ENCODE measurements at places on chromosomes 13 and 19.

- DNase-seq, result no peak
Measured at GRCh38 chr13:99845161-99845874, 126.2 kb downstream of the ZIC5 start.

GRCh38 chr13:18212873-18213272 is 968.8 kb downstream of the TUBA3C start:
- DNase-seq, result no peak

GRCh38 chr19:48556163-48556562 is 4.2 kb downstream of the SULT2B1 start:
- DNase-seq, result no peak

DNA sequence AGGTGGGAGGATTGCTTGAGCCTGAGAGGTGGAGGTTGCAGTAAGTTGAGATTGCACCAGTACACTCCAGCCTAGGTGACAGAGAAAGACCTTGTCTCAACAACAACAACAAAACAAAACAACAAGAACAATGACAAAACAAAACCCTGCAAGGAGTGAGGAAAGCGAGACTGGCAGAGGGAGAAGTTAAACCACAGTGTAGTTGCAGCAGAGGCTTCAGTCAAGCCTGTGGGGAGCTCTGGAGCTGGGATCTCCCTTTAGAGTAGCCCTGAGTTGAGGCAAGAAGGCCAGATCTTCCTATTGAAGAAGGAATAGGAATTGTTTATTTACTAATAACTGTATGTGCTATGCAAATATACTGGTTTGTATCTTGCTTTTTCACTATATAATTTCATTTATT is 25.3 kb upstream of the RNASEH2B start:
- DNase-seq, result no peak

GRCh38 chr19:4971816-4972495 is 3.0 kb downstream of the KDM4B start:
- no peak for DNase-seq

DNA sequence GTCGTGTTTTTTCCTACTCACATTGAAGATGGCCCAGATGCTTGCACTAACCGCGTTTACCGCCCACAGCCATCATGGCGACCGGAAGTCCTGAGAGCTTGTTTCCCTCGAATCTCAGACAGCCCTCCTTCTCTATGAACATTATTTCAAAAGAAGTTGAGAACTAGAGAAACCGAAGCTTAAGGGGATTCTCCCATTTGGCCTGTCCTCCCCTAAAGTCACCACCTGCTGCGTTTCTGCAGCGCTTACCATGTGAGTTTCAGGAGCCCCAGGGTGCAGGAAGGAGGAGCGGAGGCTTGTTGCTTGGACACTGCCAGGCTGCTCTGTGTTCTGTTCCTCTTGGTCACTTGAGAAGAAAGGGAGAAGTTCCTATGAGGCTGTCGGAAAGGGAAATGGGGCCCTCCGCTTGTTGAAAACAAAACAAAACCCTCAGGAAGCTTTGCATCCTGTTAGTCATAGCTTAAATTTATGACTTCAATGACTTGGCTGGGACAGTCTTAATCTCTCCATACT is 6.2 kb downstream of the CARD8 start:
- DNase-seq, result peak; percentile 41

DNA sequence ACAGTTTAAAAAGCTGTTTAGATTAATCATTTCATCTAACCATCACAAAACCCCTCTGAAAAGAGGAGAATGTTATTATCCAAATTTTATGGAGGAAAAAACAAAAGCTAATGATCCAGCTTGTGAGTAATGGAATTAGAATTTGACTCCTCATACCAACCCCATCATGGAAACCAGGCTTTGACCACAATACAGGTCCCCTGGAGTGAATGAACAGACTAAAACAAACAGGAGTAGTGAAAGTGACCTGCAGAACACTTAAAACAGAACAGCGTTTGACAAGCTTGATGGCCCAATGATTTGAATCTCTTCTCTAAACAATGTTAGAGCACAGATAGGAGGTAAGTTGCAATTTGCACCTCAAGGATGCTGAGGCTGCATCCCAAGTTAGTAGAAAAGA is 230.0 kb downstream of the DCT start:
- DNase-seq, result no peak

- DNase-seq, result no peak
Measured at GRCh38 chr19:19206938-19207337, 3.7 kb upstream of the NR2C2AP start.

- no peak for DNase-seq
Measured at GRCh38 chr13:36251017-36251416, 36.7 kb upstream of the SOHLH2 start.

DNA sequence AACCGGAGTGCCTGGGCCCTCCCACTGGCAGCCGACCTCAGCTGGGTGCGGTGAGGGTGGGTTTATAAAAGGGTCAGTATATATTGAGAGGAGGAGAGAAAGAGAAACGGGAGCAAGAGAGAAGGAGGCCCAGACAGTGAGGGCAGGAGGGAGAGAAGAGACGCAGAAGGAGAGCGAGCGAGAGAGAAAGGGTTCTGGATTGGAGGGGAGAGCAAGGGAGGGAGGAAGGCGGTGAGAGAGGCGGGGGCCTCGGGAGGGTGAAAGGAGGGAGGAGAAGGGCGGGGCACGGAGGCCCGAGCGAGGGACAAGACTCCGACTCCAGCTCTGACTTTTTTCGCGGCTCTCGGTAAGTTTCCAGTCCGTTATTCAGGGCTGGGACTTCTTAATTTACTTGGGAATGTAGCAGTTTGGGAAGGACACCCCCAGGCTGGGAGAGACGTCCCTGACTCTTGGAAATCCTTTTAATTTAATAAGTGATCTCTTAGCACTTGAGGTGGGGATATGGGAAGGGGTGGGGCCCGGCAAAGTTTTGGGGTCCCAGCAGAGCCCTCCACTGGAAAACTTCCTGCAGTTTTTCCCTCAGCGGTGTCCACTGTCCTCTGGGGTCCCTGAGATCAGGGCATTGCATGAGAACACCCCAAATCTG is at the start of gene EMP3:
Gene EMP3, plus strand, starts transcription at position 288 of the 646 bp plus-strand sequence. CDS start 1,293 bp downstream, outside the sequence.
- DNase-seq, result peak; percentile 93

GRCh38 chr13:20291037-20291436 is 58.9 kb upstream of the GJB6 start:
- DNase-seq, result no peak

DNA sequence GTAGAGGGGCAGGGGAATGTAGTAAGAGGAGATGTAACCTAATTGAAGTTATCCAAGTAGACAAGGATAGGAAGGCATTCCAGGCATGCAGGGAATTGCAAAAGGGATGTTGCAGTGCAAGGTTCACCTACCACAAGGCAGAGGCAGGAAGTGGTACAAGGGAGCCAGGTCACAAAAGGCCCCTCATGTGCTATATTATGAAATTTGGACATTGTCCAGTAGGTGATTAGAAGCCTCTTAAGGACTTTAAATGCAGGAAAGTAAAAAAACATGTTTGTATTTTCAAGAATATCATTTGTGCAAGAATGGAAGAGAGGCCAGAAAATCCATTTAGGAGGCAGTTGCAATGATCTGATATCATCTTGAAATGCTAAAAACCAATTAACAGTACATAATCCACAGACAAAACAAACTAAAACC is 111.4 kb downstream of the FRY start:
- no peak for DNase-seq

GRCh38 chr13:102587916-102588315 is 8.9 kb upstream of the TPP2 start:
- DNase-seq, result no peak

DNA sequence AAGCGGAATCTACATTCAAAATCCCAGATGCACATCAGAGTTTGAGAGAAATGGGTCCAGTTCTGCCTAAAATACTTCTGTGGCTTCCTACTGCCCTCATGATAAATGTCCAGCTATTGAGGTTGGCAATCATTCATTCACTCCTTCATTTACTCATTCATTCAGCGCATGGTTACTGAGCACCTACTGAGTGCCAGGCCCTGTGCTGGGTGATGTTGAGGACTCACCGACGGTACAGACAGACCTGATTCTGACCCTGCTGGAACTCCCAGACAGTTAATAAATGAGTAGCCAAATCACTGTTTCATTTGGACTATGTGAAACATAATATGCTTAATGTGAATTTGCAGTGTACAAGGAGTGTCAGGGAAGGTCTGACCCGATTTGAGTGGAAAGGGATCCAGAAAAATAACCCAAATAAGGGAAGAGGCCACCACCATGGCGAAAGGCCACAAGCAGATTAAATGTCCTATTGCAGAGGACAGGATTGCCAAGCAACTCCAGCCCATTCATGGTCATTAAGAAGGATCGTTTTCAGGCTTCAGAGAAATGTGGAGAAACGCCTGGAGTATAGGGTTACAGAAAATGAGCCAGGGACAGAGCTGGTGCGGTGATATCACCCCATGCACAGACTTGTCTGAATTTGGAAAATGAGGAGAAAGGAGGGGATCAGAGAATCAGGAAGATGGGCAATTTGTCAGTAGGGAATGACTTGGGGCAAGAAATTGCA is 20.5 kb downstream of the DYRK1B start:
- DNase-seq, result no peak

GRCh38 chr13:93819331-93819890 is 592.8 kb downstream of the GPC6 start:
- DNase-seq, result no peak

DNA sequence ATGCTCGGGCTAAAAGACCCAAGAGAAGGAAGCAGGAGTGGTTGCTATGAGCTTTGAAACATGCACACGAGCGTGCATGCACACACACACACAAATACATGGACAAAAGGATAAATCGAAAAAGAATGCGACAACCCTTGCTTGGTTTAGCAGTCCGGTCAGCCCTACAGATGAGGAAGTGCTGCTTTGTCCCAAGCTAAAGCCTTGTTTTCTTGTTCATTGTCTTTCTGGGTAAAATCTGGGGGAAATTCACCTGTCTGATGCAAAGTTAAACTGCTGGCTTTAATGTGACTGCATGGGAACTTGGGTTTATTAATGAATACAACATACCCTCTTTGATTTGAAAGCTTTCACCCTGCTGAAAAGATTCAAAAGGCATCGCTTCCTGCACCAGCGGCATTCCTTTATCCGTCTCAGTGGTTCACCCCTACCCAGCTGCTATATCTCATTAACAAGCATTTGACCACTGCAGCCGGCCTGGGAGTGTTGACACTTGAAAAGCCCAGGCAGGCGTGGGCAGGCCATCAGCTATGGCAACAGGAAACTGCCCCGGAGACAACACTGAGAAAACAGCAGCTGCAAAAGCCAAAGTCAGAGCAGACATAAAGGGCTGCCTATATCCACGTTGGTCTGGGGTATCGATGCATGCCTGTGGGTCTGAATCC is 301.7 kb downstream of the NDFIP2 start:
- peak; percentile 49 for DNase-seq

DNA sequence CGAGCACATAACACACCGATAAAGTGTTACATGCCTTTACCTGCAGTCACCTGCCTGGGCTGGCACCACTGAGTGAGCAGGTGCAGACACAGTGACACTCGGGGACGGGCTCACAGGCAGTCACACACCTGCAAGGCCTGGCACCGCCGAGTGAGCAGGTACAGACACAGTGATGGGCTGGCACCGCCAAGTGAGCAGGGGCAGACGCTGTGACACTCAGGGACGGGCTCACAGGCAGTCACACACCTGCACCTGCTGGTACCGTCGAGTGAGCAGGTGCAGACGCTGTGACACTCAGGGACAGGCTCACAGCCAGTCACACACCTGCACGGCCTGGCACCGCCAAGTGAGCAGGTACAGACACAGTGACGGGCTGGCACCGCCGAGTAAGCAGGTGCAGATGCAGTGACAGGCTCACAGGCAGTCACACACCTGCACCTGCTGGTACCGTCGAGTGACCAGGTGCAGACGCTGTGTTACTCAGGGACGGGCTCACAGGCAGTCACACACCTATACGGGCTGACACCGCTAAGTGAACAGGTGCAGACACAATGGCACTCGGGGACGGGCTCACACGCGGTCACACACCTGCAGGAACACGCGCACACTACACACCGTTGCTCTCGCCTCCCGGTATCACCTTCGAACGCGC is 470 bp downstream of the ZNF835 start:
- no peak for DNase-seq

GRCh38 chr19:9580728-9581127 is 3.6 kb downstream of the ZNF121 start:
- no peak for DNase-seq

- no peak for DNase-seq
Measured at GRCh38 chr19:1473085-1473851, 5.7 kb downstream of the C19orf25 start.

DNA sequence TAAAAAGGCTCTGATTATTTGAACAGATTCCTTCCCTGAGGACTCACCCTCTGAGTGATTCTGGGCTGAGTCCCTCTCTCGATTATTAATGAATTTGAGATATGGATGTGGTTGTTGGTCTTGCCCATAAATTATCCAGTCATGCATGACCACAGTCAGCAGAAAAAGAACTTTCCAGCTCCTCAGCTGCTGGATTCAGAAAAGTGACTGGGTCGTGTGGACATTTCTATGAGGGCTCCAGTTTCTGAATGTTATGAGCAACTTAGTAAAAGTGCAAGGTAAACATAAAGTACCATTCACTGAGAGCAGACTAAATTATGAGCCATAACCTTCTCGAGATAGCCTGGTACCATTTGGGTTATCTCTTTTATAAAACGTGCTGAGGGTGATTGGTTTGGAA is 100.1 kb upstream of the CLDN10 start:
- no peak for DNase-seq

- DNase-seq, result no peak
Measured at GRCh38 chr13:99388334-99388923, 81.2 kb upstream of the GPR183 start.

DNA sequence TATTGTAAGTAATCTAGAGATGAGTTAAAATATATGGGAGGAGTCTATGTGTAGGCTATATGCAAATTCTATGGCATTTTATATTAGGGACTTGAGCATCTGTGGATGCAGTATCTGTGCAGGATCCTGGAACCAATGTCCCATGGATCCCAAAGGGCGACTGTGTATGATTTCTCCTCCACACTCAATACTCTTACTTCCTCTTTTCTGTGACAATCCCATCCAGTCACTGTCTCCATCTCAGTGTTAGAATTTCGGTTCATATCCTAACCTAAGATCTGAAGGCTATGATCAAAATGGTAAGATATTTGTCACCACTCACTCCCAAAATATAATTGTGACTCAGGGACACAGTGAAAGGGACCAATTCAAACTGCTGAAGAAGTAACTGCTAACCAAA is 15.1 kb upstream of the ZNF599 start:
- no peak for DNase-seq

- DNase-seq, result no peak
Measured at GRCh38 chr13:57673197-57673596, 41.7 kb downstream of the PCDH17 start.

- no peak for DNase-seq
Measured at GRCh38 chr19:11659612-11660011, 62.3 kb downstream of the ZNF627 start.

GRCh38 chr19:31220540-31220939 is 128.7 kb downstream of the TSHZ3 start:
- no peak for DNase-seq

GRCh38 chr13:59625111-59625510 is 538.6 kb downstream of the DIAPH3 start:
- no peak for DNase-seq
